ENCODE measurements at places on chromosomes 5 and 9.

DNA sequence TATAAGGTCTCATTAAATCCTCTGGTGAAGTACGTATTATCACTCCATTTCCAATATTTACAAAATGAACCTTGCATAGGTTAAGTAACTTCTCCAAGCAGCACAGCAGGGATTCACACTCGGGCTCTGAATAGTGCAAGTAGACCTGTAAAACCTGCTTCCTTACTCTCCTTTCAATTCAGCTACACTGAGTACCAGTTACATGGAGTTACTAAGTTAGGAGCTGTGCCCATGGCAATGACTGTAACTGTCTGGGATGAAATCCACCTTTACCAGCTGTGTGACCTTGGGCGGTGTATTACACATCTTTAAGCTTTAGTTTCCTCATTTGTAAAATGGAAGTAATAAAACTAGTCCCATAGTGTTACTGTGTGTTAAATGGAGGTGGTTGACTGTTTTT lies 15.9 kb upstream of the MOB3B start:
- no peak for DNase-seq

GRCh38 chr5:180133551-180133950 lies 62.0 kb upstream of the RNF130 start:
- no peak for DNase-seq

DNA sequence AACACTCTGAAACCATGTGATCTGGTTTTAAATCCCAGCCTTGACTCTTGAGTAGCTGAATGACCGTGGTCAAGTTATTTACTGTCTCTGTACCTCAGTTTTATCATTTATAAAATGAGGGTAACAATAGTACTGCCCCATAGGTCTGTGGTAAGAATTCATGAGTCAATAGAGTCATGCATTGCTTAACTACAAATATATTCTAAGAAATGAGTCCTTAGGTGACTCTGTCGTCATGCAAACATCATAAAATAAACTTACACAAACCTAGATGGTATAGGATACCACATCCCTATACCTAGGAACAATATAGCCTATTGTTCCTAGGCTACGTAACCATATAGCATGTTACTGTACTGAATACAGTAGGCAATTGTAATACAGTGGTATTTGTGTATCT lies 20.3 kb upstream of the ABCA1 start:
- DNase-seq: no peak

- DNase-seq: no peak
Observed at GRCh38 chr5:44659334-44659733, 149.4 kb upstream of the MRPS30 start.

- no peak for DNase-seq
Observed at GRCh38 chr9:21473236-21473635, 8.9 kb downstream of the IFNE start.

DNA sequence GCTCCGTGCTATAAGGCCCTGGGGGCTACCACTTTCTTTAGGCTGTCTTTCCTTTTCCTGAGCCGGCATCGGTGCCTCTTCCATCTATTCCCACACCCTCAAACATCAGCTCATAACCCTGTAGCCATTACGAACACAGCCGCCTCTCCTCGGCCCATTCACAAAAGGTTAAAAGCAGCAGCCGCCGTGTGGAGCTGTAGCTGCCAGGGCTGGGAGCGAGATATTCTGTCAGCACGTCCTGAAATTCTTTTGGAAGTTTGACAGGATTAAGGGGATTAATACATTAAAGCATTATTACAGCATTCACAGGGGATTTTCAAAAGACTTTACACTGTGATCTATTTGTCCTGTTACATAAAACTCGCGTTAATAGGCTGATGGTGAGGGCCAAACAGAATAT lies 428.2 kb downstream of the CDK5RAP2 start:
- DNase-seq: no peak

- no peak for DNase-seq
Observed at GRCh38 chr5:59276325-59276675, 617.2 kb downstream of the PDE4D start.

DNA sequence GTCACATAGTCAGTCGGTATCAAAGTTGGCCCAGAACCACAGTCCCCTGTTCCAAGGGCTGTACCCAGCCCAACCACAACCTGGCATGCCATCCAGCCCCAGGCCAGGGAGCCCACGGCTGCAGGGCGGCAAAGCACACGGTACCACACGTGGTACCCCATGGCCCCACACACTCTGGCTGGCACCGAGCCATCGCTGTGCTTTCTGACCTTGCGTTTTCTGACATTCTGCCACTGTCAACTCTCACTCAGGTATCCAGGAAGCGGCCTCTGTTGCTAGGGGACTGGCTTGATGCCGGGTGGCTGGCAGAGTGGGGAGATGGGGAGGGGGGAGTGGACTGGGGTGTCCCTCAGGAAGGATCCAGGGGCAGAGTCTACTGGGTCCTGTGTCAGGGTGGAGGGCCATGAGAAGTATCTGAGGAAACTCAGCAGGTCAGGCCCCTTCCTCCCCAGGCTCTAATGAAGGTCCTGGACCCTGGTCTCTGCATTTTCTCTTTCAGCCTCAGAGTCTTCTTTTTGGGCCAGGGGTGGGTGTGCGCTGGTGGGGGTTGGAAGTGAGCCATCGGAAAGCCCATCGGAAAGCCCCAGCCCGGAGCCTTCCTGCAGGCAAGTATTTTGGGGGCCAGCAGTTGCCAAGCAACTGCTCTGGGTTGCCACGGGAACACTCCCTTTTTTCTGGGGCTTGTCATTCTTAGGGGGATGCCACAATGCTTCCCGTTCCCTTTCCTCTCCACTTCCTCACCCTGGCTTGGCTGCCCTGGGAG lies 21.0 kb upstream of the RALGDS start:
- peak; percentile 91 for DNase-seq

DNA sequence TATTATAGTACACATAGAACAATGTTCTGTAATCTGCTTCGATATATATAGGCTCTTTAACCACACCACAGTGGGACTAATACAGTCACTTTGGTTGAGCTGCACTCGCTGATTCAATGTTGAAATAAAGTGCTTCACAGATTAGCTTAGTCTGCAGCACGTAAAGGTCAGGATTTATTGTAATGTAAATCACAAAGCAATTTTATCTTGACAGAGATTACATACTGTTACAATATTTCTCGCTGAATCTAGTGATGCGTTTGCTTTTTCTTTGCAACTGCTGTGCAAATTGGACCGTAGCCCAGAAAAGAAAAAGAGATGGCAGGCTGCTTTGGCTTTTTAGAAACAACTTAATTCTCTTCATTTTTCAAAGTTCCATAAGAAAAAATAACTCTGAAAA lies 52.9 kb downstream of the CETN3 start:
- DNase-seq: no peak

- DNase-seq: no peak
Observed at GRCh38 chr9:98879963-98880310, 63.8 kb upstream of the COL15A1 start.

DNA sequence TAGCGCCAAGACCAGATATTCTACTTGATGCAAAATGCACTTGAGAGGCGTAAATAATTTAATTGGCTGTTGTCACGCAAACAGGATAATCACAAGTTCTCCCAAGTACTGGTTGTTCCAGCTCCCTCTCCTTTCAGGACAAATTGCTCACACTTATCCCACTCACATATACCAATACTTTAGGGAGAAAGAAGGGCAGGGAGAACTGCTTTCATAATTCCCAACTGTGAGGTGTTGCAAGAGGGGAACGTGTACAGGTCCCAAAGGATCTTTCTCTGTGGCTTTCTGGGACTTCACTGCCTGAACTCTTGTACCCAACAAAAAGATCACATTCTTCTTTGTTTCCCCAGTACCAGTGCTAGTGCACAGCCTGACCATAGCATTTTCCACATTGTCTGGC lies 21.5 kb upstream of the TGFBI start:
- no peak for DNase-seq

DNA sequence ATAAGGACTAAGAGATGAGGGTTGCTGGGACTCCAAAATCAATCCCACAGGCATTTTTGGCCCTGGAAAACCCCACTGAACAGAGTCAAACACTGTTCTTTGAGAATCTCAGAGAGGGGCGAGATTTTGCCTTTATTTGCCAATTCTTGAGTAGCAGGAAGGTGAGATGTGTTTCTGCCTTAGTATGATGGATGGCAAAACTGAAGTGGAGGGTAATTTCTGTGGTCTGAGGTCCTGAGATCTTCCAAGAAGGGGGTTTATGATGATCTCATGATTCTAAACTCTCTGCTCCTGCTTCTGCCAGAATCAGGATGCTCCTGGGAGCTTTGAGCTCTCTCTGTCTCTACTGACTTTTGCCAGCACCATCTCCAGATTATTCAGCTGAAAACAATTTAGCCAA lies 174.8 kb upstream of the CLINT1 start:
- no peak for DNase-seq

DNA sequence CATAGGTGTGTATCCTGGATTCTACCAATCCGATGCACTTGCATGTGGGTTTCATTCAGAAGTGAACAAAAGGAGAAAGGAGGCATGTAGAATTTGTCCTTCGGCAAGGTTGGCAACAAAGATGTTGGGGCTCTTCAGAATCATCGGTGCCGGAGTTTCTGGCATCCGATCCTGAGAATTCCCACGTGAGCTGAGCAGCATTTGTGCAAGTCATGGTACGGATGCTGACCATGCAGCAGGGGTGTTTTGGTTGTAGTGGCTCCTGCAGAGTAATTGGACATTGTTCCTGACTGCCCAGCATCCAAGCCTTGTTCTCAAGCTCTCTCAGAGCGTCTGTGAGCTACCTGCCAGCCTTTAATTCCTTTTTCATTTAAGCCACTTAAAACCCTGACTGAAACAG lies 19.0 kb upstream of the POC5 start:
- DNase-seq: no peak

DNA sequence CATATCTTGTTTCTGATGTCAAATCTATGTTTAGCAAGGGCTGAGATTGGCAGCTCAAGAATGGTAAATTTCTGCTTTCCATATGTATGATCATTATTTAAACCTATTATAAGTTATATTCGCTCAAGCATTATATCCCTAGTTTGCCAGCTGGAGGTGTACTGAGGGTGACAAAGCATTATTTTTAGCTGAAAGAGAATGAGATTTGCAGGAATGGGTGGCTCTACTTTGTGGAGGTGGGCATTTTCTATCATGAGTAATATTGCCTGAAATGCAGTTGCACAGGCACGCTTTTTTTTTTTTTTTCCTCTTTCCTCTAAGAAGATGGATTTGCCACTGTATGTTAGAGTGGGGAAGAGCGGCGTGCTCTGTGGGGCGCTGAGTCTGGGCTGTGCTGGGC lies 393.8 kb downstream of the EBF1 start:
- no peak for DNase-seq

GRCh38 chr5:14599476-14600127 lies 18.0 kb downstream of the OTULINL start:
- no peak for DNase-seq

GRCh38 chr9:138051586-138052321 lies 174.2 kb downstream of the CACNA1B start:
- DNase-seq: peak; percentile 4

- DNase-seq: no peak
Observed at GRCh38 chr9:137514691-137515337, 35.4 kb downstream of the PNPLA7 start.

DNA sequence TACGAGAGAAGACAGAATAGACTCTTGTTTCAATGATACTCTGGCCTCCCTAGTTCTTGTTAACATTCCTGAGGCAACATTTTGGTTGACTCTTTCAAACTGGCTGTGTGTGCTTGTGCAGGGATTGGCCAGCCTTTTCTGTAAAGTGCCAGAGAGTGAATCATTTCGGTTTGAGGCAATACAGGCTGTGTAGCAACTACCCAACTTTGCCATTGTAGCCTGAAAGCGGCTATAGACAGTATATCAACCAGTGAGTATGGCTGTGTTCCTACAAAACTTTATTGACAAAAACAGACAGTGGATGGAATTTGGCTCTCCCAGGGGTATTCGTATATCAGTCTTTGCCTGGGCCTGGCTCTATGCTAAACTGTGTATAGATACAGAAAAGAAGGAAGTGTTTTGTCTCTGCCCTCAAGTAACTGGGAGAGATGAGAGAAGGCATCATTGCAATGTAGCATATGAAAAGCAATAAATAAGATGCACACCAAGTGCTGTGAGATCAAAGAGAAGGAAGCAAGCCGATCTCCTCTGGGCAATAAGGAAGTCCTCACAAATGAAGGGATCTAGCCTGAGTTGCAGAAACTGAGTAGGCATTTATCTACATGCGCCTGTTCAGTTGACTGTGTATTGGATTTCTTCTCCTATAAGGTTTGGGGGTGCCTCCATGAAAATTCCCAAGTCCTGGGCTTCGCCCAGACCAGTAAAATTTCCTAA lies 568.0 kb upstream of the KLF4 start:
- DNase-seq: peak; percentile 54

DNA sequence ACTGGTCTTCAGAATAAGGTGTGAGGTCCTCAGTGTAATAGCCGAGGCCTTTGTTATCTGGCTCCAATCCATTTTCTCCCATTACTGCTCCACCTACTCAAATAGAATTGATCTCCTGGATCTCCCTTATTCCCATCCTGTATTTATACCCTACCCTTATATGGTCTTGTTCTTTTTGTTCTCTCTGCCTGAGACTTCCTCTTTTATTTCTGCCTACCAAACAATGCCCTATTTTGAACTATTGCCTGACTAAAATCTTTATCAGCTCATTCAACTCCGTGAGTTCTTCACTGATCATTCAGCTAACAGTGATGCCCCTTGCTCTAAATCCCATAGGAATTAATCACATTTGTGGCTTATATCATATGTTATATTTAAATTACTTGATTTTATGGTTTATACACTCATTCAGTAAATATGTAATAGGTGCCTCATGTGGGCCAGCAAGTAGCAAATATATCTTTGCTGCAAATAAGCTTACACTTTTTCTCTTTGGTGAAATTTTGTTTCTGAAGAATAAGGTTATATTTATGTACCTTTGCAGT lies 417.5 kb upstream of the MEF2C start:
- DNase-seq: no peak

GRCh38 chr9:127129718-127130085 lies 7.3 kb upstream of the ANGPTL2 start:
- no peak for DNase-seq

- no peak for DNase-seq
Observed at GRCh38 chr5:10459080-10460055, 17.7 kb downstream of the ROPN1L start.

GRCh38 chr9:134591573-134591981 lies 50.0 kb upstream of the COL5A1 start:
- no peak for DNase-seq

DNA sequence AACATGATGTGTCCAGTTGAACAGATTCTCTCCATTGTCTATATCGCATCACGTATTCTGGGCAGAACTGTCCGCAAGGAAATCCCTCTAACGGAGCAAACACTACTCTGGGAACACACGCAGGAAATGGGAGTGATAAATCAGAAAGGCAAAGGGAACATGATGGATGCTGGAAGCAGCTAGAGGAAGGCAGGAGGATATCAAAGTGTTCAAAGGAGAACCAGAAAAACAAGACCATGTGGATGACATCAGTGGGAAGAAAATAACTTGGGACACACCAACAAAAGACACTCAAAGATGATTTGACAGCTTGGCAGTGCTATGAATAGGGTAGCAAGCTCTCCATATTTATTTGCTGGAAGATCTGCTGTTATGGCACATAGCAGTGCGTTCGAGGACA lies 142.9 kb downstream of the PLK2 start:
- peak; percentile 51 for DNase-seq

DNA sequence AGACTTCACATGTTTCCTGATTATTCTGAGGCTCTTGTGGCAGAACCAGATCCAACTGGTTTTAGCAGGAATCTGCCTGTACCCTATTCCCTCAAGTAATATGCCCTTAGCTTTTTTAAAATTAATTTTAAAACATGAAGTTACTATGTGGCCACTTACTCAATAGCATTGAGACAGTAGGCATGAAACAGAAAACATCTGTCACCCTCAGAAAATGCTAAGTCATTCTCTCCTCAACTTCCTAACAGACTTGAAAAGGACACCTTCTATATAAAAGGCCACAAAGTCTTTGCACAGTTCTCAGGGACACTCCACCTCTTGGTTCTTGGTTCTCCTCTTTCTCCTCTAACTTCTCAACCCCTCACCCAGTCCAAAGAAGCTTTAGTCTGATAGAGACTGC lies 277.8 kb downstream of the RAB3C start:
- DNase-seq: no peak

Measured in adrenal gland (tissue), 19 donors.